Frontal cortex (tissue), 4 donors: ENCODE measurements at places on chromosomes 7 and 10. TPM values are rescaled to one million over a fixed set of nuclear protein-coding genes. Genes with fewer than 3 reads are reported as not detected.

DNA sequence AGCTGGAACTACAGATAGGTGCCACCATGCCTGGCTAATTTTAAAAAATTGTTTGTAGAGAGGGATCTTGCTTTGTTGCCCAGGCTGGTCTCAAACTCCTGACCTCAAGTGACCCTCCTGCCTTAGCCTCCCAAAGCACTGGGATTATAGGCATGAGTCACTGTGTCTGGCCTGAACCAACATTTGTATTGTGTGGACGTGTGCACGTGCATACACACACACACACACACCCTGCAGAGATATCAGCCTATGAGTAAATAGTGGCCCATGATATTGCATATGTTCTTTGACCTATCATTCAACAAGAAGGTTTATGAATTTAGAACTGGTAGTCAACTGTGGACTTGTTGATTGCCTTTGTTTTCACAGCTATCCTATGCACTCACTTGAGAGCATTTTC is 161.6 kb downstream of the BAMBI start:
- DNase-seq: no peak

DNA sequence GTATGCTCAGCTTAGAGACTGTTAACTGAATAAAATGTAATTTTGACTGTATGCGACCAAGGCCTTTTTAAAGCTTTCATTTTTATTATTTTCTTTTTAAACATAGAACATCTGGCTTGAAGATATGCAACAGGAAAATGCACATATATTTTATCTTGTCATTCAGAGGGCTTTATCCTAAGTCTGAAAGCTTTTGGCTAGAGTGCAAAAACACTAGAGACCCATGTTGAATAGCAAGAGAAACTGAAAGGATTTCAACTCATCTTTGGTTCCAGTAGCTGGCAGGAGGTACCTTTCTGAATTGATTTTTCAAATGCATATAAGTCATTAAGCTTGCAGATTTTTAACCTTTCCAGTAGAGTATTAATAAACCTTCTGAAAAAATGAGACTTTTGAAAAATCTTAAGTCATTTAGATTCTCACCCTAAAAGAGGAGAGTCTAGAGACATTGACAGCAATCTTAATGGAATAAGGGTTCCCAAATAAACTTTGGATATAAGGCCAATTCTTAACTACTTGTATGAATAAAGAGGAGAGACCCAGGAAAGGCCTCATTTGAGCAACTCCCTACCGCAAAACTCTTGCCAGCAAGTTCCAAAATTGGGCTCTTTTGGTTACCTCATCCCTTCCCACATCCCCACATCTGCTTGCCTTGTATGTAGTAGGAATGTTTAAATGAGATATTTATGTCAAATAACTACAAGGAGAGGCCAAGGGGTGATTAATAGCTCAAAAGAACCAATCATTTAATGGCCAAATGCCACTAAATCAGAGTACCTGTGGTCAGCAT is 454.4 kb downstream of the HTR7 start:
- DNase-seq: no peak

Gene FAM3C
- 110 TPM for total RNA-seq

Gene ZWINT
- total RNA-seq: 5.7 TPM

Gene TUBAL3
- not detected for total RNA-seq

Gene ASZ1
- total RNA-seq: not detected
